ENCODE measurements at places on chromosomes 4 and X. TPM values are rescaled to one million over a fixed set of nuclear protein-coding genes. Genes with fewer than 3 reads are reported as not detected.

GRCh38 chrX:110146521-110146920 is 143.6 kb downstream of the TMEM164 start:
- peaks cover 5% of the 10 kb centered on the region for H3K4me1 ChIP-seq
- H3K27me3 ChIP-seq = no peaks in the 10 kb centered on the region
- H3K27ac ChIP-seq = no peak overlapping the region
- H3K36me3 ChIP-seq = no peaks in the 10 kb centered on the region
- no peak overlapping the region for H3K4me3 ChIP-seq

Gene AREG
- polyA plus RNA-seq = 46.8 TPM

DNA sequence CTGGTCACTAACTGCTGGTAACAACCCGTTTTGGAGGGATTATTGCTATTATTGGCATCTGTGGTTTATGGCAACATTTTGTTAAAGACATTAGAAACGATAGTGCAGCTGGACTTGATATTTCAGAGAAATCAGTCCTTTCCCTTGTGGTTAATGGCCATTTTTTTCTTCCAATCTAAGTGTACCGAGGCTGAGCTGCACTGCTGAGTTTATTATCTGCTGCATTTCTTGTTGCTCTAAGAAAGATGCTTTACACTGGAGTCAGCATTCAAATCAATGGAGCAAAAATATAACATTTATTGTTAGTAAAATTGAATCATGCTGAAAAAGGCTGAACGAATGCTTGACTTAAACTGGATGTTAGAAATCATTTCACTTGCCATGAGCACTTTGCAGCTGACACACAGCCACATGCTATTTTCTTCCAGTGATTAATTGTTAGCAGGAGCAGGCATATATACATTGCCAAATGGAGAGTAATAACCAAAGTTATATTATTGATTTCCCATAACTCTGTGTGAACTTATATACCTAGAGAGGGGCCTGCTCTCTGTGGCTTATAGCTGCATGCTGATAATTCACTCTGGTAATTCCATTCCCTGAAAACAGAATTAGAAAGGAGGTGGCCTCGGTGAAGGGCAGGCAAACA is 66.5 kb upstream of the TTC29 start:
- H3K4me1 ChIP-seq = no peaks in the 10 kb centered on the region
- H3K36me3 ChIP-seq = no peaks in the 10 kb centered on the region
- no peak for DNase-seq
- H3K27me3 ChIP-seq = peaks cover 13% of the 10 kb centered on the region
- H3K4me3 ChIP-seq = no peak overlapping the region
- no peak overlapping the region for H3K27ac ChIP-seq

- no peaks in the 10 kb centered on the region for H3K27me3 ChIP-seq
- H3K27ac ChIP-seq = no peak overlapping the region
- H3K4me1 ChIP-seq = peaks cover 12% of the 10 kb centered on the region
- no peak overlapping the region for H3K4me3 ChIP-seq
Measured at GRCh38 chrX:153407736-153408135, 3.5 kb upstream of the ZFP92 start.

Data from naive B cell (primary cell).